ENCODE measurements at places on chromosomes 5 and 9. TPM values are rescaled to one million over a fixed set of nuclear protein-coding genes. Genes with fewer than 3 reads are reported as not detected.

The SLC4A9 gene
- not detected for total RNA-seq

The PRDM9 gene
- not detected for total RNA-seq

The PLPP7 gene
- total RNA-seq: not detected

The TXNDC8 gene
- not detected for total RNA-seq

The RLN2 gene
- not detected for total RNA-seq

The C9 gene
- not detected for total RNA-seq

Measured in A549 treated with dexamethasone at 1 μM for 4 hours (cell line).